Caco-2 (cell line): ENCODE measurements at places on chromosomes 5 and 9. TPM values are rescaled to one million over a fixed set of nuclear protein-coding genes. Genes with fewer than 3 reads are reported as not detected.

DNA sequence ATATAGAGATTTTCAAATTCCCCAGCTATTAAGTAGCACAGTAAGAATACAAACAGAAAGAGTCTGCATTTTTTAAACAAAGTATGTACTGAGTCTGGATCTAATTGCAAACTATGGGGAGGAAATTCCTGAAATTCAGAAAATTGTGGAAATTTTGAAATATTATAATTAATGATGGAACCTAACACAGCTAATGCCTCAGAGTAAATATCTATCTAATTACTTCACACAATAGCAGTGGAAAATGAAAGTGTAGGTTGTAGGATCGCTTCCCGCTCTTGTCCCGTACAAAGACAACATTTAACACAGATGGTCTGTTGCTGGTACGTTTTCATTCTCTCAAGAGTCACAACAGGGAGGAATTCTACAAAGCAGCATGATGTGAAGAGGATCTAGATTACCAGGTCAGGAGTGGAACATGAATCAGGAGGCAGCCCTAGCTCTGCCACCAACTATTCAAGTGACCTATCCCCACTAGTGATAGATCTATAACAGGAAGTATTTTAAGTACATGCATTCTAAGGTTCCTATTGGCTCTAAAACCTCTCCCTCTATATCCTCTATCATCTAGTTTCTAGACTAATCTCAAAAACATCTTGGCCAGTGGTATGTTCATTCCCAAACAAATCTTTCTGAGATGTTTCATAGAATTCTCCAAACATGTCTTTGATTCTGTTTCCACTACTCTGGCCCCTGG is 58.9 kb upstream of the GRAMD2B start:
- DNase-seq: no peak

DNA sequence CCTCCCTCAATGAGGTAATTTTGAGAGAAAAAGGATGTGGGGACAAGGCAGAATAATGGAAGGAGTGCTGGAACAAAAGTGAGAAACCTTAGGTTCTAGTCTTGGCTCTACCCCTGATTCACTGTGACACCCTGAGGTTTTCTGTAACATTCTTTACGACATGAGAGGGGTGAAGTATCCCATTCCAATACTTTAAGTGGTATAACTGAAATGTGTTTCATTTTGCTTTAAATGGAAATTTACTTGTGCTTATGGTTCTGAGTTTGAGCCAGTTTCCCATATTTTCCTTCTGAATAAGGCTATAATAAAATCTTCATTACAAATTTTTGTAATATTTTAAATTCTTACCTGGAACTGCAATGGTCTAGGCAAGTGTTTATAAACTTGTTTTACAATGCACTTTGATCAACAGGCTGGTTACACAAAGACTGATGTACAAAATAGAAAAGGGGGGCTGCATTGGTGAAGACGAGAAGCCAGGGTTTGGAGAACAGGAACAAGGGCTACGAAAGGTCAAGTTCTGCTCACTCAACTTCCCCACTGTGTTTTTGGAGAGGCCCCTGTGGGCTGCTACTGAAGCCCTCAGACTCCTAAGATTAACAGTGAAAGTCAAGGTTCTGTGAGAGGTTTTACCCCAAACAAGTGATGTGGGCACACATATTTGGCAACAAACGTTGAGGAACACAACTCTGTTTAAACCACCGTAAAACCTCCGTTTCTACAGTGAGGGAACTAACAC is 171.9 kb upstream of the ELL2 start:
- no peak for DNase-seq

GRCh38 chr5:56552612-56553268 is 262.6 kb upstream of the MAP3K1 start:
- DNase-seq: no peak

DNA sequence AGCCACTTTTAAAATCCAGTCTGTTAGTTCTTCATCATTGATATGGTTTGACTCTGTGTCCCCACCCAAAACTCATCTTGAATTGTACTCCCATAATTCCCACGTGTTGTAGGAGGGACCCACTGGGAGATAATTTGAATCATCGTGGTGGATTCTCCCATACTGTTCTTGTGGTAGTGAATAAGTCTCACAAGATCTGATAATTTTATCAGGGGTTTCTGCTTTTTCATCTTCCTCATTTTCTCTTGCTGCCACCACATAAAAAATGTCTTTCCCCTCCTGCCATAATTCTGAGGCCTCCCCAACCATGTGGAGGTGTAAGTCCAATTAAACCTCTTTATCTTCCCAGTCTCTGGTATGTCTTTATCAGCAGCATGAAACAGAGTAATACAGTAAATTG is 26.9 kb upstream of the SH3TC2 start:
- no peak for DNase-seq

GRCh38 chr9:84339962-84340361 is 596 bp downstream of the SLC28A3 start:
- no peak for DNase-seq

The PCDHGA6 gene
- 0.49 and 0.79 TPM in 2 replicates for total RNA-seq

The HK3 gene
- 0.29 and 0.97 TPM in 2 replicates for total RNA-seq
